CD4-positive, alpha-beta T cell (primary cell): ENCODE measurements at places on chromosomes 4 and X.

- H3K27me3 ChIP-seq: peaks cover 16% of the 10 kb centered on the region
- H3K36me3 ChIP-seq: peaks cover 4% of the 10 kb centered on the region
- DNase-seq: no peak
- no peak overlapping the region for H3K4me3 ChIP-seq
Observed at GRCh38 chrX:48827654-48827968, 1.3 kb downstream of the ERAS start.

- no peaks in the 10 kb centered on the region for H3K36me3 ChIP-seq
- H3K27ac ChIP-seq: no peak overlapping the region
- no peaks in the 10 kb centered on the region for H3K4me1 ChIP-seq
- H3K27me3 ChIP-seq: peaks cover 4% of the 10 kb centered on the region
- DNase-seq: no peak
Observed at GRCh38 chrX:111506826-111507225, 4.6 kb upstream of the SERTM2 start.

DNA sequence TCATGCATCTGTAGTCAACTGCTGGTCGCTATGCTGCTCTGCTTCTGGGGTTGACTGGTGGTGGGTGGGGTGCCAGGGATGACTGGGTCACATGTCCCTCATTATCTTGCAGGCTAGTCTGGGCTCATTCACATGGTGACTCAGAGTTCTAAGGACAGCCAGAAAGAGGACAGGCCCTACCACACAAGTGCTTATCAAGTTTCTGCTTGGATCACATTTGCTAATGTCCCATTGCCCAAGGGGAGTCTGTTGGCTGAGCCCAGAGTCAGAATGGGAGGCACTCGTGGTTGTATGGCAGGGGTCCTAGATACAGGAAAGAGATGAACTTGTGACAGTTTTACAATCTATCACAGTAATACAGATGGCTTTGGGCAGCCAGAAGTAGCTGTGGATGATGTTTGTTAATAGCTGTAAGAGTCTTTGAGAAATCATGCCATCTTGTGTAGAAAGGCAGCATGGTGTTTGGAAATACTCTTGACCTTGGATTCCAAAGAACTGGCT lies 221.3 kb downstream of the GPAT3 start:
- DNase-seq: no peak
- no peak overlapping the region for H3K4me3 ChIP-seq
- H3K27ac ChIP-seq: no peak overlapping the region
- H3K4me1 ChIP-seq: no peaks in the 10 kb centered on the region
- H3K27me3 ChIP-seq: no peaks in the 10 kb centered on the region

- H3K4me3 ChIP-seq: no peak overlapping the region
- DNase-seq: no peak
- H3K36me3 ChIP-seq: no peaks in the 10 kb centered on the region
- H3K27ac ChIP-seq: no peak overlapping the region
- peaks cover 4% of the 10 kb centered on the region for H3K27me3 ChIP-seq
Observed at GRCh38 chr4:119715490-119716445, 87.2 kb upstream of the PDE5A start.

- DNase-seq: no peak
- H3K36me3 ChIP-seq: peaks cover 13% of the 10 kb centered on the region
- peaks cover 10% of the 10 kb centered on the region for H3K4me1 ChIP-seq
- no peak overlapping the region for H3K27ac ChIP-seq
- H3K4me3 ChIP-seq: no peak overlapping the region
Observed at GRCh38 chrX:135544338-135544948, 24.0 kb downstream of the INTS6L start.

DNA sequence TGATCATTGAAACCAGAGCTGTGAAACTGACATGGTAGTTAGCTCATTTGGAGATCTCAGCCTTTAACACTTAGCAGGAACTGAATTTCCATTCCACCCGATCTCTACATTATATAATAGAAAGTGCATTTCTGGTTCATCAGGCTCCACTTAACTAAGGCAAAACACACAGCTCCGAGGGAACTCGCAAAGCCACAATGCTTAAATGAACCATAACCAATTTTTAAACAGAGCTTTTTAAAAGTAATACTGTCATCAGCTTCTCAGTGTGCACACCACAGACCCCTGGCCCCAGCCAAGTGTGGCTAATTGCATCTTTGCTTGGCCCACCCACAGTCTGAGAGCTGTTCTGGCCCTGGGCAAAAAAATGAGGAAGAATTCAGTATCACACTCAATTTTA lies 66.1 kb downstream of the DCHS2 start:
- no peaks in the 10 kb centered on the region for H3K4me1 ChIP-seq
- peaks cover 6% of the 10 kb centered on the region for H3K27me3 ChIP-seq
- H3K36me3 ChIP-seq: no peaks in the 10 kb centered on the region

DNA sequence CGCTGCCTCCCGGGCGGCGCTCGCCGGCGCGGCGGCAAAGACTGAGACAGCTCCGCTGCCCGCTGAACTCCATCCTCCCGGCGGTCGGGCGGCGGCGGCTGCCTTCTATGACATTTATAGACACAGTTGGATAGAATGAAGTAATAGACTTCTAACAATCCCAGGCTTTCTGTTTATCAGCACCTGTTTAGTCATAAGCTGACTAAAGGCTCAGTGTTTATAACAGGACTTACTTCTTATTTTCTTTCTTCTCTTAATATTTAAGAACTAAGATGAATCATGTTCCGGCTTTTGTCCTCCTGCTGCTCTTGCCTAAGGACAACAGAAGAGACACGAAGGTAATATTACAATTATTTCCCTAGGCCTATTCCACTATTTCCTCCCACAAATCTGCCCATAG lies 3.9 kb downstream of the ARL13A start:
- no peak overlapping the region for H3K4me3 ChIP-seq
- no peaks in the 10 kb centered on the region for H3K4me1 ChIP-seq
- no peak overlapping the region for H3K27ac ChIP-seq
- H3K27me3 ChIP-seq: no peaks in the 10 kb centered on the region

GRCh38 chr4:181674315-181674875 lies 568.8 kb upstream of the TENM3 start:
- no peaks in the 10 kb centered on the region for H3K27me3 ChIP-seq
- DNase-seq: no peak
- H3K36me3 ChIP-seq: no peaks in the 10 kb centered on the region
- H3K4me1 ChIP-seq: no peaks in the 10 kb centered on the region

- no peak for DNase-seq
- H3K4me3 ChIP-seq: no peak overlapping the region
- peaks cover 10% of the 10 kb centered on the region for H3K4me1 ChIP-seq
Observed at GRCh38 chr4:182141061-182141460, 102.1 kb upstream of the TENM3 start.

DNA sequence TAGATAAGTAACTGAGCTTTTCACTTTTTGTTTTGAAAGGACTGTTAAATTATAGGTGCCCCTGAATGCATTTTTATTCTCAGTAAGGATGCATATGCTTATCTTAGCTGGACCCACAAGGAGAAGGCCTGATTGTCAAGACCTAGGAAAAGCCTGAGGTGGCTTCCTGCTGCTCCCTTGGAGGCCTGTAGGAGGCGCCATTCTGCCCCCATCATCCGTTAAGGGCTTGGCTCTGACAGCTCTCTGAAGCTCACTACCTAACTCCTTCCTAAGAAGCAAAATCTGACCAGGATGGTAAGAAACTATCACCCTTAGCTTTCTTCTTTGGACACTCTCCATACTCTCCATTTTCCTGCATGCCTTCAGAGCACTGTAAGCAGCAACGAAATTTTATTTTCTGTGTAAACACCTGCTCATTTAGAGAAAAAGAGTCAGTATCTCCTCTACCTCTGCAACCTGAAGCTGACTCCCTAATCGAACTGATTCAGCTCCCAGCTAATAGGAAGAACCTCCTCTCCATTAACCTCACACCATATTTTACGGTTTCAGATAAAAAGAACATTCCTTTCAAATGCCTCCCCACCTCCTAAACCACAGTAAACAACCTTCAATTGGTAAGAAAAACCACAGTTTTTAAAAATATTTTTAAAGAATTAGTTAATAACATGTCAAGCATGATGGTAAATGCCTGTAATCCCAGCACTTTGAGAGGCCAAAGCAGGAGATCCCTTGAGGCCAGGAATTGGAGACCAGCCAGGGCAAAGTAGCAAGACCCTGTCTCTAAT lies 73.4 kb upstream of the EDNRA start:
- no peak overlapping the region for H3K4me3 ChIP-seq
- no peaks in the 10 kb centered on the region for H3K4me1 ChIP-seq
- H3K27me3 ChIP-seq: no peaks in the 10 kb centered on the region
- DNase-seq: no peak

- peaks cover 37% of the 10 kb centered on the region for H3K4me1 ChIP-seq
- DNase-seq: no peak
- peaks cover 7% of the 10 kb centered on the region for H3K36me3 ChIP-seq
Observed at GRCh38 chr4:89267392-89267791, 40.2 kb downstream of the GPRIN3 start.
